ENCODE measurements at places on chromosomes 2 and 18.

- DNase-seq: no peak
Measured at GRCh38 chr2:40321016-40321623, 130.8 kb downstream of the SLC8A1 start.

- DNase-seq: no peak
Measured at GRCh38 chr2:209911486-209911885, 91.0 kb upstream of the RPE start.

- DNase-seq: no peak
Measured at GRCh38 chr2:10452312-10452711, 4.2 kb upstream of the ODC1 start.

DNA sequence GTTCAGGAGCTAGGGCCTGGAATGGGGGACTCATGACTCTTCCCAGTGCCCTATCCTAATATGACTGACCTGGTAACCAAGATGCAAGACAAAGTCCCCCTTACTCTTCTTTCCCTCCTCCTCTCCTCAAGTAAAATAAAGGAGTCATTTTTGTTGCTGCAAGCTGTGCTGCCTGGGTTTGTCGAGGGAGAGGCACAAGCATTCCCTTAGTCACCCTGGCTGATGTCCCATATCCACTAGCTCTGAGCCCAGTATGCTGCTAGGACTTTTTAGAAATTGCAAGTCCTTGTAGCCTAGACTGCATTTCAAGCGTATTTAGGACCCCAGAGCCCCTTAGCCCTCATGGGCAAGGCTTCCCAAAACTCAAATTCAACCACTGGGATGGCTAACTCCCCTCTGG is 338.5 kb upstream of the SETBP1 start:
- no peak for DNase-seq

DNA sequence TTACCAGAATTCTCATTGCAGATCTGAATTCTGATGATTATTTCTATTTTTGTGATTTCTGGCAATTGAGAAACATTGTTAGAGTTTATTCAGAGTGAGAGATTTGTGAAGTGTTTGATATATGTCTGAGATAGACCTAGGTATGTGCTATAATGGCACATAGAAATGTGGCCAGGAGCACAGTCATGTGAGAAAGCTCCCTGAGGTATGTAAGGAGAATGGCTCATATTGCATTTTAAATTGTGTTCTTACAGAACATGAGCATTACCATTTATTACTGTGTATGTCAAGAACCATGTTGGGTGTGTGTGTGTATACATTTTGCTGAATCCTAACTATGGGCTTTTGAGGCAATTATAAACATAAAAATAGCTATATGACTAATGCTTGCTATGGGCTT is 101.2 kb downstream of the RAPGEF4 start:
- no peak for DNase-seq

DNA sequence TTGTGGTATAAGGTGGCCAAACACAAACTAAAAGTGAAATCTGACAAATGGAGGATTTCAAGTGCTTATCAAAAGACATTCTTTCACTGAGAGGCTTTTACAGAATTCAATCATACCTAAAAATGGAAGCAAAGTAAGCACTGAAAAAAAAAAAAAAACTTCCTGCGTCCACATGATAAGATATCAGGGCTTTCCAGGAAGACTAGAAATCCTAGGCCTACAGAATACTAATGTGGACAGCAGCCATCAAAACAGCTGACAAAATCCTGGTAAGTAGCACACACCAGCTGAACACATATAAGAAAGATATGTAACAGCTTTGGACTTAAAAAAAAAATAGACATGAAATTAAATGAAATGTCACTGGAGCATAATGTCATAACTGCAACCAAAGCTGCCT is 178.2 kb downstream of the SUCLG1 start:
- DNase-seq: no peak

DNA sequence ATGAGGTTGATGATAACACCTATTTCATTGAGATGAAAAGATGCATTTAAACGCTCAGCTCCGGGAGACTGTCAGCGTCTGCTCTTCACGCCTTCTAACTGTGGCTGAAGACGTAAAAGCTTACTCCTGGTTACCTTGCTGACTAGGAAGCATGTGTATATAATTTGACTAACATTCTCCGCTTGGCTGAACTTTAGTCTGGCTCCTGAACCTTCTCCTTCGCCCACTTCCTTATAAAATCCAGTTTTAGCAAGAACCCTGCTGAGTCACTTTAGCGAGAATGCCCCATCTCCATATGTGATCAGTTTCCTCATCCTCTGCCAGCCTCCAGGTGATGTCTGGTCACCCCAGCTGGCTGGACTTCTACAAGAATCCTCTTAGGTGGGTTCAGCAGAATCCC is 12.7 kb upstream of the CREG2 start:
- no peak for DNase-seq

DNA sequence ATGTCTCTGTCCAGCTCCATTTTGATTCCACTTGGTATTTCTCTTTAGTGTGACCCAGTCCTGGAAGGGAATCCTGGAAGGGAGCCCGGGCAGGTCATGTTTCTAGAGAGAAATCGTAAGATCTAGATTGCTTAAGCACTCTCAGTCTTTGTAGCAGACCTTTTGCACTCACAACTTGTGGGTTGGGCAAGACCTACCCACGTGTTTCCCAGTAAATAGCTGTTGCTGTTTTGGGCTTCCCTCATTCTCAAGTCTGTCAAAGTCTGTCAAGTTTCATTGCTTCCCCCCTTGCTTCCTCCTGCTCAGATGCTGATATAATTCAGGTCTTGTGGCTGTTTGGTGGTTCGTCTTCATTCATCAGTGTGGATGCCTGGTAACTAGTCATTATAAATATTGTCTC is 17.4 kb upstream of the NEMP2 start:
- DNase-seq: no peak

DNA sequence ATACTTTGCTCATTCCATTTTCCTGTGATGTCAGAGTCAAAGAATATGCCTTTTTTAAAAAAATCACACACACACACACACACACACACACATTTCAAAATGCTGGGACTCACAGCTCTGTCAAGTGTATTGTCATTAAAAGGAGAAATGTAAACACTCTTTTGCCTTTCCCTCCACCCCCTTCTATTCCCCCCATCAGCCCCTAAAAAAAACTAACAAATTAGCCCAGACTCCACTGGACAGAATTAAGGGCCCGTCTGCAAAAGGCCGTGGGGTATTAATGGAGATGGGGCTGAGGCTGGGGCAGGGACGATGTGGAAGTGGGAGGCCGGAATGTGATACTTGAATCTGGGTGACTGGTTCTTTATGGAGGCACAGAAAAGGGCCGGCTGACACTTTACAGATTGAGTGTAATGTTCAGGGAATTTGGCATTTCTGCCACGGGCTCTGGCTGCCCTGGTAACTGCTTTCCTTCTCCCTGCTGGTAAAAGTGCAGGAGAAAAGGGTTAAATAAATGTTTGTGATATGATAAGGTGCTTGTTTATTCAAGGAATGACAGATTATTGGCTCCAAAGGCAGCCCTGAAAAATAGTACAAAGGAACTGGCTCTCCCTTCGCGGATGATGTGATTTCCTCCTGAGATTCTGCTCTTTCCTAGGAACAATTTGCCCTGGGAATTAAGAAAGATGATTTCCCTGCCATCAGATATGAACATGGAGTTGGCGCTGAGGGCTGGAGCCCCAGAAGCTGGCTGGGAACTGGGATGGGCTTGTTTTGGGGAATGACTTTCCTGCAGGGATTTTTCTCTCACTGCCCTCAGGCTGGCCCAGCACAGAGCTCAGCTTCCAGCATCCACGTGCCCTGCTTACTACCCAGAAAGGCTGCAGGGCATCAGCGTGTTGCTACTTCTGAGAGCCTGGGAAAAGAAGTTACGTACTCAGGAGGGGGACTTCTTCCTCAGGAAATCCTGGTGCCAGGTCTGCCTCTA is 52.8 kb upstream of the CTAGE1 start:
- DNase-seq: no peak

DNA sequence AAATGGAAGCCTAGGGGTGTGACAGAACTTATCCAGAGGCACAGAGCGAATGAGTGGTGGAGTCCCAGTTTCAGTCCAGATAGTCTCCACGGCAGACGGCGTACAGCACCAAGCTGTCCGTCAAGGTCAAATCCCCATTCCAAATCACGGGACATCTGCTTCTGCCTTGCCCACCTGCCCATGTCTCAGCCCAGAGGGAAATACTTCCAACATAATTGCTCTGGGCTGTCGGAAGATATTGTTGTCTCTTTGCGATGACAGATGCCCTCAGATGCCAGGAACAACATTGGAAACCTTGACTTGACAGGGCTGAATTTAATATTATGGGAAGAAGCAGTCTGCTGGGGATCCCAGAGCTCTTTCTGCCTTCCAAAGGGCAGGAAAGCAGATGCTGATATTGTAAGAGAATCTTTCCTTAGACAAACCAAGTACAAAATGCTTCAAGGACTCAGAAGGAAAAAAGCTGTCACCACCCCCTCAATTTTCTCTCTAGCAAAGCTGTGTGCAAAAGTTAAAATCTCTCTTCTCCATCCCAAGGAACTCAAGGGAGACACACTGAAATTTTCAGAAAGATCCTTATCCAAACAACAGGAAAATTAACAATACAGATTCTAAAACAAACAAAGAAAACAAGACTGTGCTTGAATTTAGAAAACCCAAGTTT is 364.0 kb downstream of the LRATD1 start:
- DNase-seq: no peak

GRCh38 chr2:2914252-2914651 is 463.4 kb downstream of the EIPR1 start:
- no peak for DNase-seq

GRCh38 chr2:121376535-121377250 is 91.7 kb upstream of the TFCP2L1 start:
- no peak for DNase-seq

GRCh38 chr2:69165091-69165880 is 152.3 kb downstream of the ANTXR1 start:
- DNase-seq: no peak

- no peak for DNase-seq
Measured at GRCh38 chr2:104384961-104385360, 469.0 kb upstream of the POU3F3 start.

- DNase-seq: no peak
Measured at GRCh38 chr2:16700551-16701259, 35.1 kb upstream of the CYRIA start.

- DNase-seq: no peak
Measured at GRCh38 chr2:235866373-235866772, 301.8 kb downstream of the GBX2 start.

- no peak for DNase-seq
Measured at GRCh38 chr2:42057902-42058450, 10.2 kb downstream of the PKDCC start.

DNA sequence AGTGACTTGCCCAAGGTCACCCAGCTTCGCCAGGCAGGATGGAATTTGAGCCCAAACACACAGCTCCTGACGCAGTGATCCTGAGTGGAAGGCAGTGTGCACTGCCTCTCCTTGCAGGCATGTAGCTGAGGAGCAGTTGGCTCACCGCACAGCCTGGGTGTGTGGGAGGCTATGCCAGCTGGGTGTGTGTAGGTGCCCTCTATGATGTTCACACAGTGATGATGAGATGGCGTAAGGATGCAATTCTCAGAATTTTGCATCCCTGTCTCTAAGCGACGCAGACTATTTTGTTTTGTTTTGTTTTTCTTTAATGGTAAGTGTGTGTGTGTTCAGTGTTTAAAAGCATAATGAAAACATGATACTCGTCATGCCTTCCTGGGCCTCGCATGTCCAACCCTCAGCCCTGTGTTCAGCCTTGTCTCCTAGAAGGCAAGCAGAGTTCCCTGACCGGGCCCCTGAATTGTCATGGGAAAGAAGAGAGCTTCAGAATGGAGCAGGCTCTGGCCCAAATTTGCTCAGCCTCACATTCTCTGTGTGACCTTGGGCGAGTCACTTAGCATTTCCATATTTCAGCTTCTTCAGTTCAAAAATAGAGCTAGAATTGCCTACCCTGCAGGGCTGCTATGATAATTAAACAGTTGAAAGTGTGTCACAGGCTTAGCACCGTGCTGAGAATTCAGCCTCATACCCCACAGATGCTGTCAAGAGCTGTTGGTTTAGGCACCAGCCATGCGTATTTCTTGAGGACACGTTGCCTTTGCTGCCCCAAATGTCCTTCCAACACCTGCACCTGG is 603.6 kb upstream of the RAB6C start:
- DNase-seq: no peak

DNA sequence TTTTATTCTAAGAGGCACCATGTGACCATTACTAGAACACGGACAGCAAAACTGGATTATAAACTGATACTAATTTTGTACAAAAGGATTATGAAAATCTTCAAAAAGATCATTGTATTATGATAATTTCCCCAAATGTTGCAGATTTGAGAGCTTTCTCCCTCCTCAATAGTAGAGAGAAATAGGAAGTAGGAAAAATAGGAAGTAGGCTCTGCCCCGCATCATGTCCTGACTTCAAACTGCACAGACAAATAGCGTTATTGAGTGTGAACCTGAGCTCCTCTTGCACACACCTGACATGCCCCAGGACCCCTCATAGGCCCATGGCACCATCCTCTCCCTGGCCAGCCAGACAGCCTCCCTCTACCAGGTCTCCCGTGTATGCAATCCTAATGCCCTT is 25.4 kb downstream of the CHRNA1 start:
- no peak for DNase-seq

- DNase-seq: no peak
Measured at GRCh38 chr2:23658466-23658942, 268.4 kb downstream of the ATAD2B start.

GRCh38 chr2:38121481-38121880 is 45.5 kb upstream of the CYP1B1 start:
- DNase-seq: no peak

GRCh38 chr2:46521215-46521683 is 41.9 kb downstream of the TMEM247 start:
- no peak for DNase-seq

- no peak for DNase-seq
Measured at GRCh38 chr2:169849710-169850109, 22.5 kb downstream of the UBR3 start.

- DNase-seq: no peak
Measured at GRCh38 chr2:70133491-70134322, 46.4 kb downstream of the PCBP1 start.

- no peak for DNase-seq
Measured at GRCh38 chr2:47521666-47522285, 118.8 kb downstream of the MSH2 start.

DNA sequence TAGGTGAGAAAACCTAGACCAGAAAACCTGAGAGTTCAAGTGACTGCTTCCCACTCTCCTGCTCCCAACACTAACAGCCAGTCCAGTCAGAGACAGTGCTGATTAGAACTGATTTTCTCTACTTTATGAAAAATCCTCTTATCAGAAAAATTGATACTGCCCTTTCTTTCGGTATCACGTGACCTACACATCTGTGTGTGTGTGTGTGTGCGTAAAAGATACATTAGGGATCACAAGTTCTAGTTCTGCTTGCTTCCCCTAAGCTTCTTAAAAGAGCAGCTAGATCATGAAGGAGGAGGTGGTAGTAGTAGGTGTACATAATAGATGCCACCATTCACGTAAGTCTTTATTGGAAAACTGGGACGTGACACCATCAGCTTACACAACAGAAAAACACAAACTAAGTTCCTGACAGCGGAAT is 1.5 kb downstream of the ARL5A start:
- no peak for DNase-seq

GRCh38 chr2:201256082-201256481 is 4.3 kb upstream of the CASP8 start:
- no peak for DNase-seq

DNA sequence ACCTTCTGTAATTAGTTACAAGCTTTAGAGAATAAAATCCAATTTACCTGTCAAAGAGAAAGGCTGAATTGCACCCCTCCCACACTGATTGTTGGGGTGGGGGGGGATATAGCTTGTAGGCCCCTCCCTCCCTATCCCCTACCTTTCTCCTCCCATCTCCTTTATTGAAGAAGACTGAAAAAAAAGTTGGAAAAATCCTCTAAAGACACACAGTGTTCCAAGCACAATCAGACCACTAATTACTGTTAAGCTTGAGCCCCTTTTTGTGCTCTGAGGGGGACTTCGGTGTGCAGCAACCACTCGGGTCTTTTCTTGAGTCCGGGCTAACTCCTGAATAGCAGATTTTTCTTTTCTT is 43.0 kb upstream of the FZD5 start:
- DNase-seq: no peak
